ENCODE measurements at places on chromosomes 3 and 15.

DNA sequence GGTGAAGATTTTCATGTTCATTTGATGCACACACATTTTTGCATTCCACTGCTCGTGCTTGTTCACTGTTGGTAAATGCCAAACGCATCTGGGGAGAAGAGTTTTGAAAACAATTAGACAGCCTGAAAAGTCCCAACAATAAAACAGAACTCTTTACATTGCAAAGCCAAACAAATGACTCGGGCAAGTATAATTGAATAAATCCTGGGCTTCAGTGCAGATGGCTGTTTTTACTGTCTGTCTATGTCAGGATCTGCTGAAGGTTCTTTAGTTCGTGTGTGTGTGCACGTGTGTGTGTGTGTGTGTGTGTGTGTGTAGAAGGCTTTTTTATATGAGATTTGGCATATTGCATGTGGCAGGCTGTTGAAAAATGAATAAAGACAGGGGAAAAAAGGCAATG, 277.5 kb upstream of the CDIN1 start:
- DNase-seq = no peak

DNA sequence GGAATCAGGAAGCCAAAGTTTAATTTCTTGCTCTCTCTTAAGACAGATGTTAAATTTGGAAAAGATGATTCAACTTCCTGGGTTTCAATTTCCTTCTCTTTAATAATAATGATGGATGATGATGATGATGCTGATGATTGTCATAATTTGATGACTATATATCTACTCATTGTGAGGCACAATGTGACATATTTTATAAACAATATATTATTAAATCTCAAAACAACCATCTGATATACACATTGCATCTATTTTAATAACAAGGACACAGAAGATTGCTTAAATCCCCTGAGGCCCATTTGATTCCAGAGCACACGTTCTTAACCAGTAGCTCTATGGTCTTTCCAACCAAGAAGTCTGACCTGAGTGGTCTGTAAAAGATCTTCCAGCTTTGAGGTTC, 124.0 kb downstream of the CNTN6 start:
- DNase-seq = no peak

- DNase-seq = no peak
Observed at GRCh38 chr3:65604863-65605526, 433.7 kb downstream of the MAGI1 start.

DNA sequence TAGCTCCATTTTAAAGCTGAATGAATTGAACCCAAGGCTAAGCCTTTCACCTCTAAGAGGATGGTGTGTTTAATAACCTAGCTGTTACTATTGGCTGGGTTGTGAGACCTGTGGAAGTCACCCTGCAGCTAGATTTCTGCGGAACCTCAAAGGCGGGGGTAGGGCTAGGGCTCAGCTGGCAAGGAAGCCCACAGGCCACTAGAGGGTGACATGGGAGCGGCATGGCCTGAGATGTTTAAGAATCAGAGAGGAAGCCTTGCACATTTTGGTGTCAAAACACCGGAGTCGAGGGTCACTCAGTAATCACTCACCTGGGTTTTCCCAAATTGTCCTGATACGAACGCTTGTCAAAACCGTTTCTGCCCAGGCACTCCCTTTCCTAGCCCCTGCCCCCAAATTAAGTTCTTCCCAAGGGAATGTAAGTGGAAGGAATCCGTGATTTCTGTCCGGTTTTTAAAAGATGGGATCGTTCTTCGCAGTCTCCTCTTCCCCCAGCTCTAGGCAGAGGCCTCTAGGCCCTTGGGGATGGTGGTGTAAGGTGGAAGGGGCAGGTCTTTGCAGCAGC, 3.8 kb upstream of the ACAD9 start:
- no peak for DNase-seq

GRCh38 chr15:44087578-44088465, 107.2 kb downstream of the FRMD5 start:
- DNase-seq = no peak

DNA sequence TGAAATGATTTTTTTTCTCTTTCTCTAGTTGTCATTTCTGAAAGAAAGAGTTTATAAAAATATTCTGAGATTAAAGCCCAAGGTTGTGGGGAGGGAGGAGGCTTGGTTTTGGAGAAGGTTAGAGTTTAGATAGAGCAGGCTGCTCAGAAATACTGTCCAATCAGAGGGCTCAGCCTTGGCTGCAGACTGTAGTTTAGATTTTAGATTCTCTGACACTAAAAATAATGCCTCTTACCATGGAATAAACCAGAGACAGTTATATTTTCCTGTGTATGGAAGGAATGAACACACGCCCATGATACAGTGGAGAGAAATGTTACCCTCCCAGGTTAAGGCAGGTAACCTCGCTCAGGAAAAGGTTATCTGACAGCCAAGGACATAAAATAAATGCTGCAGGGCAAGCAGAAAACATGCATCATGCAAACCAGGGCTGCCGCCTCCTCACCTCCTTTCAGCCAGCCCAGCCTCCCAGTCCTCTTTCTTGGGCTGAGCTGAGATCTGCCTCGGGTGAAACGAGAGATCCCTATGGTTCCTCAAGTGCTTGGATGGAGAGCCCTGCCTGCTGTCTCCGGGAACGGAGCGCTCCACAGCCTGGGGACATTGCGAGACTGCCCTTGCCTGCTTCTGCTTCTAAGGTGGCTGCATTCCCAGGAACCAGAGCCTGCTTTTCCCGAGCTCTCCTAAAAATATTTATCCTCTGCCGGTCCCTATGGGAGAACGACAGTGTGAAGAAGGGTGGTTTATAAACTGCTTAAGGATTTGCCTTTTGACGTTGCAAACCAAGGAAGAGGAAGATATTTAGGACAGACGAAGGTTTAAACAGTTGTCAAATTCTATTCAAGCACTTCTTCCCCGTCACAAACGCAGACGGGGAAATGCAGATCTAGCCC, 848 bp downstream of the NCEH1 start:
- DNase-seq = no peak

GRCh38 chr15:67416891-67417290, 104.0 kb upstream of the C15orf61 start:
- DNase-seq = no peak

GRCh38 chr3:78647726-78648125, 1120.1 kb downstream of the ROBO1 start:
- DNase-seq = no peak

DNA sequence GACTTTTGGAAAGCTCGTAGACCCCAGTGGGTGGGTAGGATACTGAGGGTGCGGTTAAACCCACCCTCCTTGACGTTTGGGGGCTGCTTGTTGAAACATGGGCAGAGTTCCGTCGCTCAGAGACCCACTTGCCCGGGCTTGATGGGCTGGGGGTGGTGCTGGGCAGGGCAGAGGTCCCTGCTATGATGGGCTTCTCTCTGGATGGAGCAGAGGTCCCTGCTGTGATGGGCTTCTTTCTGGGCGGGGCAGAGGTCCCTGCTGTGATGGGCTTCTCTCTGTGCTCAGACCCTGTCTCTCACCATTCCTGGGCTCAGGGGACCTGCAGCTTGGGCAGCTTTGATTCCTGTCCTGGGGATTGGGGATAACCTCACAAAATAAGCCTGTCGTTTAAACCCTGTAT, 45.2 kb downstream of the FBLN2 start:
- no peak for DNase-seq

GRCh38 chr3:157058392-157059071, 101.4 kb downstream of the CCNL1 start:
- no peak for DNase-seq

GRCh38 chr3:63095-63765, 133.3 kb upstream of the CHL1 start:
- no peak for DNase-seq

GRCh38 chr3:128051459-128051836, 789 bp upstream of the SEC61A1 start:
- no peak for DNase-seq

GRCh38 chr3:189056646-189057335, 115.0 kb upstream of the TPRG1 start:
- no peak for DNase-seq

Measured in activated CD4-positive, CD25-positive, alpha-beta regulatory T cell (primary cell).